A549 treated with RU486 at 1 μM for 4 hours (cell line): ENCODE measurements at places on chromosomes 4 and X. TPM values are rescaled to one million over a fixed set of nuclear protein-coding genes. Genes with fewer than 3 reads are reported as not detected.

HERC5 gene
- total RNA-seq = 3.5 to 5.2 TPM (median 4.4 TPM) in 5 replicates

NPY1R gene
- total RNA-seq = 0.07 to 0.14 TPM (median 0.13 TPM) in 3 of 5 replicates, not detected in the others

LANCL3 gene
- total RNA-seq = not detected in 5 replicates

CYBB gene
- total RNA-seq = 0.03 to 0.10 TPM in 2 of 5 replicates, not detected in the others

TREX2 gene
- 0.67 to 1.8 TPM (median 1.6 TPM) in 5 replicates for total RNA-seq

UGT2A1 gene
- total RNA-seq = not detected in 5 replicates

KLHL13 gene
- total RNA-seq = 0.29 to 0.96 TPM (median 0.38 TPM) in 5 replicates

PAPSS1 gene
- 25.4 to 34.2 TPM (median 28.3 TPM) in 5 replicates for total RNA-seq

RASGEF1B gene
- total RNA-seq = 0.25 TPM in 1 of 5 replicates, not detected in the others

ZIC3 gene
- not detected in 5 replicates for total RNA-seq

GLRA2 gene
- not detected in 5 replicates for total RNA-seq

CTAG1B gene
- not detected in 5 replicates for total RNA-seq

XAGE2 gene
- not detected in 5 replicates for total RNA-seq

UGT2B11 gene
- total RNA-seq = 0.11 to 0.14 TPM in 2 of 5 replicates, not detected in the others

TMEM164 gene
- total RNA-seq = 38.5 to 48.9 TPM (median 47.5 TPM) in 5 replicates

ADGRG4 gene
- total RNA-seq = not detected in 5 replicates

HMGN5 gene
- total RNA-seq = 2.4 to 3.8 TPM (median 2.6 TPM) in 5 replicates

F9 gene
- not detected in 5 replicates for total RNA-seq

IL13RA1 gene
- 30.3 to 60.9 TPM (median 55.2 TPM) in 5 replicates for total RNA-seq

APBB2 gene
- 6.6 to 10.6 TPM (median 9.6 TPM) in 5 replicates for total RNA-seq

PCSK1N gene
- 21.2 to 60.8 TPM (median 51.8 TPM) in 5 replicates for total RNA-seq
